ENCODE measurements at places on chromosomes 16 and 17.
A peak's percentile ranks its signal among the peaks of the same experiment; 100 is the strongest.

DNA sequence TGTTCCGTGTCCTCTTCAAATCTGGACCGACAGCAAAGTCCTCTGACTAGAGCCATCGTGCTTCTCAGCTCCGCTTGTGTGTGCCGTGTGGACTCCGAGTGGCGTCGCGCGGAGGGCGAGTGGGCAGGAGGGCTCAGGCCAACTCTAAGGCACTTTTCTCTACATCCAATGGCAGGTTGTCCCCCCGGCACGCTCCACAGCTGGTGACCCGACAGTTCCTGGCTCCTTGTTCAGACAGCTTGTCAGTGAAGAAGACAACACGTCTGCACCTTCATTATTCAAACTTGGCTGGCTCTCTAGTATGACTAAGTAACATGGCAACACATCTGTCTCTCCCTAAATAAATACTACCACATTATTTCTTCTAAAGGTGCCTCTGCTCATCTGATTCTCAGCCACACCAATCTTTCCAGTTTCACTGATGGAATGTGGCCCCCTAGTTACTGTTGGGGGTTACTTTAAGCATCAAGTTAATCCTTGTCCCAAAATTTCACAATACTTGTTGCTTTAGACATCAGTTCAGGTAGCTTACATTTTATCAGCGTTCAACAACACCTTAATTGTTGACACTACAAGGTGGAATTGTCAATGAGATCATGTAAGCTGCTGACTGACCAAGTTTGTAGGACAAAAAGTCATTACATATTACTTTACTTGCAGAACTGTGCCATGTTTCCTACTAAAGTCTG, 15.4 kb downstream of the COG1 start:
- H3K27ac ChIP-seq, result peak overlapping the region; percentile 81
- H3K27me3 ChIP-seq, result no peaks in the 10 kb centered on the region
- H3K4me3 ChIP-seq, result no peak overlapping the region
- DNase-seq, result no peak
- H3K4me1 ChIP-seq, result peaks cover 53% of the 10 kb centered on the region
- peaks cover 23% of the 10 kb centered on the region for H3K36me3 ChIP-seq

DNA sequence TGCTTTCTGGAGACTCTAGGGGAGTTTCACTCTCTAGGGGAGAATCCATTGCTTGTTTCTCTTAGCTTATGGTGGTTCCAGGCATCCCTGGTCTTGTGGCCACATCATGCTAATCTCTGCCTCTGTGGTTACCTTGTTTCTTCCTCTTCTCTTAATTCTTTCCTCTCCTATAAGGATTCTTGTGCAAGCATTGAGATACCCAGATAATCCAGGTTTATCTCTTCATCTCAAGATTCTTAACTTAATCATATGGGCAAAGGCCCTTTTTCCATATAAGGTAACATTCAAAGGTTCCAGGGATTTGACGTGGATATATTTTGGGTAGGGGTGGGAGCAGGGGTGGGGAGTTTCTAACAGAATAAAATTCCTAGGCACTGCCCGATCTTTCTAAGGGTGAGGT, 32.6 kb downstream of the FAM20A start:
- DNase-seq, result no peak
- peaks cover 9% of the 10 kb centered on the region for H3K27me3 ChIP-seq
- no peak overlapping the region for H3K4me3 ChIP-seq
- no peaks in the 10 kb centered on the region for H3K4me1 ChIP-seq
- no peak overlapping the region for H3K27ac ChIP-seq

DNA sequence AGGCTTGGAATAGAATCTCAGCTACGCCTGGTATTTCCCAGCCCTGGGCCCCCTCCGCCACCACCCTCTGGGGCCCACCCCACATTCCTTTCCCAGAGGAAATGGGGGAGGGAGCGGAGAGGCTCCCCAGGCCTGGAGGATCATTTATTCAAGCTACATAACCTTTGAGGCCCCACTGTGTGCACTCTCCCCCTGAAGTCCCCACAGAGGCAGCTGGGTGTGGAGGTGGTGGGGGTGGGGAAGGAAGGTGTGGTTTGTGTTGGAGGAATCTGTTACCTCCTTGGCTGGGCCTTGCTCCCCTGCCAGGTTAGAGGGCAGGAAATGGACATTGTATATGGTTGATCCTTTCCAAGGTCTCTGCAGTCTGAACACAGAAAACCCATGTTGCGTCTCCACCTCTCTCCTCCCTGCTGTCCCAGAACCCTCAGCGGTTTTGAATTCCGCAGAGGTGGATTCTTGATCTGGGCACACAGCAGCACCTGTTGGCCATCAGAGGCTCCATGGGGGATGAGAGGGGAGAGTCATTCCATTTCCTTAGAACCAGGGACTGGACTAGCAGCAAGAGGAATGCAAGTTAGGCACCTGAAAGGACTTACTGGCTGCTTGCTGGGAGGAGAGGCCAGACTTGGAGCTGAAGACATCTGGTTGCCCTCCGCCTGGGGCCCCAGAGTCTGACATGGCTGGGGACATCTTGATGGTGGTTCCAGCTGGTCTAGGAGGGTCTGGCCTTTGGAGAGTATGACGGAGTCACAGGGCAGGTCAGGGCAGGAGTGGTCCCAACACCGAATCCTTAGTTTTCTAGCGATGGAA, 23.0 kb downstream of the ARHGAP23 start:
- H3K4me1 ChIP-seq, result peaks cover 19% of the 10 kb centered on the region
- H3K27ac ChIP-seq, result no peak overlapping the region
- no peak for DNase-seq
- H3K27me3 ChIP-seq, result peaks cover 23% of the 10 kb centered on the region
- H3K4me3 ChIP-seq, result no peak overlapping the region

DNA sequence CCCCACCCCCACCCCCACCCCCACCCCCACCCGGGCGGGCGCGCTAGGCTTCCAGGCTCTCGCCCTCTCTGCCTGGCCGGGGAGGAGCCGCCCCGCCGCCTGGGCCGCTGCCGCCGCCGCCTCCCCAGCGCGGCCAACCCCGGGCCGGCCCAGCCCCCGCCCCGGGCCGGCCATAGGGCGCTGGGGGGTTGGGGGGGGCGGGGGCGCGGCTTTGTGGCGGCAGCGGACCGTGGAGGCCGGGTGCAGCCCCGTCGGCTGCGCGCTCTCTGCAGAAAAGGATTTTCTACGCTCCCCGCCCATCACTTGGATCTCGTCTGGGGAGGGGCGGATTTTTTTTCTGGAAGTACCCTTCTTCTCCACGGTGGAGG, 230.9 kb downstream of the MRTFB start:
- peak overlapping the region; percentile 71 for H3K4me3 ChIP-seq
- H3K27ac ChIP-seq, result no peak overlapping the region
- peaks cover 34% of the 10 kb centered on the region for H3K4me1 ChIP-seq
- H3K27me3 ChIP-seq, result no peaks in the 10 kb centered on the region

- peak overlapping the region; percentile 83 for H3K4me3 ChIP-seq
- H3K27me3 ChIP-seq, result no peaks in the 10 kb centered on the region
- H3K4me1 ChIP-seq, result peaks cover 63% of the 10 kb centered on the region
- peak; percentile 81 for DNase-seq
- H3K27ac ChIP-seq, result peak overlapping the region; percentile 77
These were observed 879 bp downstream of the SOCS1 start for GRCh38 chr16:11254913-11255736.

DNA sequence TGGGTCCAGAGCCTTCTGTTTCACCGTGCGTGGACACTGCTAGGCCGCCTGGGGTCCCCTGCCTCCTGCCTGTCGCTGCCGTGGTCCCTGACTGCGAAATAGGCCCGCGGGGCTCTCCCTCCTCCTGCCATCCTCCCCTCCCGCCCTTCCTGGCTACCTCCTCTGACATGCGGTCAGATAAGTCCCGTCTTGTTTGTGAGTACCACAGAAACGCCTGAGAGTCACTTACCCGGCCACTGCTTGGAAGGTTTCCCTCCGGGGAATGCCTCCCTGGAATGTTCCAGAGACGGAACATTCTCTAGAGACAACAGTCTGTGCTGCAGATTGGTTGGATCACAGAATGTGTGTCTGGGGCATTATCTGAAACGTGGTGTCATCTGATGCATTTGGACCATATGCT, 22.7 kb downstream of the CIBAR2 start:
- no peak overlapping the region for H3K4me3 ChIP-seq
- no peak overlapping the region for H3K27ac ChIP-seq
- no peak for DNase-seq
- H3K4me1 ChIP-seq, result peaks cover 28% of the 10 kb centered on the region
- no peaks in the 10 kb centered on the region for H3K27me3 ChIP-seq

- H3K27me3 ChIP-seq, result no peaks in the 10 kb centered on the region
- H3K36me3 ChIP-seq, result peaks cover 9% of the 10 kb centered on the region
- peak overlapping the region; percentile 85 for H3K4me3 ChIP-seq
These were observed 14.3 kb downstream of the SPATA32 start for GRCh38 chr17:45247429-45248131.

DNA sequence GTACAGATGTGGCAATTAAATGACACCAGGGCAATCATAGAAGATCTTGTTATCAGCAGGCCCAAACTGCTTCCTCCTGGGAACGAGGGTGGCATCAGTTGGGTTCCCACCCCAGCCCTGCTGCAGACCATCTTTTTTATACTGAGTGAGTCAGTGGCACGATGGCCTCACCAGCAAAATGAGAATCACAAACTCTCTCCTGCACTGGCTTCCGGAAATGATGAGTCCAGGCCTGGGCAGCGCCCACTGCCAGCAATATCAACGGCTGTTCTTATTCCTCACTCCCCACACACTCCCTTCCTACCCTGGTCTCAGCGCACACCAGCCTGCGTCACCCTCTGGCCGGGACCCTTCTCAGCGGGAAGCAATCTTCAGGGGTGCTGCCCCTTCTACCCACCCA, 340.3 kb downstream of the FOXL1 start:
- no peak overlapping the region for H3K27ac ChIP-seq
- no peaks in the 10 kb centered on the region for H3K4me1 ChIP-seq
- no peak overlapping the region for H3K4me3 ChIP-seq
- no peaks in the 10 kb centered on the region for H3K36me3 ChIP-seq

- H3K4me1 ChIP-seq, result peaks cover 22% of the 10 kb centered on the region
- H3K27me3 ChIP-seq, result no peaks in the 10 kb centered on the region
- DNase-seq, result no peak
- no peak overlapping the region for H3K4me3 ChIP-seq
- peaks cover 61% of the 10 kb centered on the region for H3K36me3 ChIP-seq
These were observed 29.3 kb downstream of the HIC1 start for GRCh38 chr17:2084036-2084765.

- peaks cover 13% of the 10 kb centered on the region for H3K36me3 ChIP-seq
- H3K4me3 ChIP-seq, result no peak within 1 kb of the TSS
- H3K27me3 ChIP-seq, result no peaks in the 10 kb centered on the region
- peaks cover 7% of the 10 kb centered on the region for H3K4me1 ChIP-seq
- no peak for DNase-seq
- peak within 1 kb of the TSS; percentile 80 for H3K27ac ChIP-seq
These were observed at the start of gene SOX15 for GRCh38 chr17:7589891-7590691. TSS of gene SOX15 (minus strand) at chr17:7590094. CDS start at chr17:7589676, 418 bp downstream.

GRCh38 chr16:2811703-2812471, 5.2 kb upstream of the PRSS21 start:
- DNase-seq, result no peak
- no peak overlapping the region for H3K27ac ChIP-seq
- H3K4me1 ChIP-seq, result no peaks in the 10 kb centered on the region
- no peak overlapping the region for H3K4me3 ChIP-seq
- no peaks in the 10 kb centered on the region for H3K27me3 ChIP-seq

DNA sequence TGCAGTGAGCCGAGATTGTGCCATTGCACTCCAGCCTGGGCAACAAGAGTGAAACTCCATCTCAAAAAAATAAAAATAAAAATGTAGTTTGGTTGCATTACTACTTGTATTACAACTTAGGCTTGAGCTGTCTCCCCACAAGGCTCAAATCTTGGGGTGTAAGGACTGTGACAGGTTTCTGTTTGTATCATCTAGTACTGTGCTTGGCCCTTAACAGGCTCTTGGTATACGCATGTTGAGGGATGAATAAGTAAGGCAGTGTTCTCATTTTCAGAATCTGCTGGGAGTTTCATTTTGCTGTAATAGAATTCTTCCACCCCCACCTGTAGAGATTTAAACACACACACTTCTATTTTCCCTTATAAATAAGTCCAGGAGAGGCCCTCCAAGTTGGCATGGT, 289.4 kb upstream of the EEF2KMT start:
- no peak for DNase-seq
- H3K27me3 ChIP-seq, result peaks cover 27% of the 10 kb centered on the region
- H3K4me1 ChIP-seq, result no peaks in the 10 kb centered on the region
- no peak overlapping the region for H3K4me3 ChIP-seq
- H3K27ac ChIP-seq, result no peak overlapping the region

GRCh38 chr17:71201639-71202038, 919.2 kb upstream of the SOX9 start:
- H3K4me3 ChIP-seq, result no peak overlapping the region
- no peak for DNase-seq
- H3K27ac ChIP-seq, result no peak overlapping the region

GRCh38 chr17:64411999-64412771, 21.5 kb upstream of the PECAM1 start:
- H3K27me3 ChIP-seq, result no peaks in the 10 kb centered on the region
- H3K36me3 ChIP-seq, result no peaks in the 10 kb centered on the region
- H3K4me3 ChIP-seq, result peak overlapping the region; percentile 72
- H3K27ac ChIP-seq, result peak overlapping the region; percentile 83
- peaks cover 28% of the 10 kb centered on the region for H3K4me1 ChIP-seq
- no peak for DNase-seq

Data from naive thymus-derived CD8-positive, alpha-beta T cell (primary cell).